ENCODE measurements at places on chromosomes 5 and 9. TPM values are rescaled to one million over a fixed set of nuclear protein-coding genes. Genes with fewer than 3 reads are reported as not detected.

- H3K27ac ChIP-seq = no peak overlapping the region
- no peak overlapping the region for H3K4me3 ChIP-seq
- no peaks in the 10 kb centered on the region for H3K27me3 ChIP-seq
- no peaks in the 10 kb centered on the region for H3K4me1 ChIP-seq
- no peaks in the 10 kb centered on the region for H3K36me3 ChIP-seq
These were observed 309.9 kb downstream of the MAT2B start for GRCh38 chr5:163815240-163815791.

DNA sequence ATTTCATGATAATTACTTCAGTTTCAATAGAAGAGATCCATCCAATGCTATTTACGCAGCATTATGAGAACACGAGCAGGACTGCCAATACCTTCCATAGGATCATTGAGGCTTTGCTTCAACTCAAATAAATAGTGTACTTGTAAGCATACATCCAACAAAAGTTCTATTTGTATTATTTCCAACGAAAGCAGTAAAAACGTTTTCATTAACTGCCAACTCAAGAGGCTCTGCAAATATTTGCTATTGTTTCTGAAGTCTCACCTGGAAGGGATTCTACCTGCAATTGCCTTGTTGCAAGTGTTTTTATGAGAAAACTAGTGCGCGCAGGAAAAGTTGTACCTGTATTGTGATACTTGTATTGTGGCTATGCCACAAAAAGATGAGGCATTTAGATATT, 11.0 kb upstream of the GNPDA1 start:
- no peaks in the 10 kb centered on the region for H3K36me3 ChIP-seq
- H3K4me3 ChIP-seq = no peak overlapping the region
- H3K4me1 ChIP-seq = peaks cover 11% of the 10 kb centered on the region
- DNase-seq = no peak
- no peak overlapping the region for H3K27ac ChIP-seq

DNA sequence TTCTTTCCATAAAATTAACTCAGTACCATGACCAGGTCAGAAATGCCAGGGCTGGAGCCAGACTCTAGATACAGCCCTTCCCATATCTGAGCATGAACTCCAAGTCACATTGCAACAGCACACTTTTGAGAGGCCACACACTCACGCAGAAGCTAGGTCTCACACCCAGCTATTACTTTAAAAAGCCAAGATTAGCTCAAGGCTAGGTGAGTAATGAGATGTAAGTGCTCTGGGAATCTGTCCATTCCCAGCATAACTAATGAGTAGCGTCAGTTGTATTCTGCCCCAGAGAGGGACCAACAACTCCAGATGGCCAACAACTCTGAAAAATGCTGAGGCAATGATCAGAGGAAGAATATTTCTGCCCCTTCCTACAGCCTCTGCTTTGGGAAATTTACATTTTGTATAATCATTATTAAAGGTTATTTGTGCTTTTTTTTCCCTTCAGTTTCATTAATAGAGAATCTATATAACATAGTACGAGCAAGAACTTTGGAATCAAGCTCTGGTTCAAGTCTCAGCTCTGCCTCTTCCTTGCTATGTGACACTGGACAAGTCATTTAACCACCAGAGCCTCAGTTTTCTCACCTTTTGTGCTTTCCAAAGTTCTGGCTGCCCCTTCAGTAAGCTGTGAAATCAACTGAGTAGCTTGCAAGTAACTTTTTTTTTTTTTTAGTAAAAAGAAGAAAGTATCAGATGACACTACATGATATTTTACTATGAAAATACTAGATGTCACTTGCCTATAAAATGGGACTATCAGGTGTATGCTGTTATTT, 118.3 kb downstream of the NR6A1 start:
- no peaks in the 10 kb centered on the region for H3K27me3 ChIP-seq
- no peak overlapping the region for H3K27ac ChIP-seq
- no peak for DNase-seq
- no peaks in the 10 kb centered on the region for H3K4me1 ChIP-seq

DNA sequence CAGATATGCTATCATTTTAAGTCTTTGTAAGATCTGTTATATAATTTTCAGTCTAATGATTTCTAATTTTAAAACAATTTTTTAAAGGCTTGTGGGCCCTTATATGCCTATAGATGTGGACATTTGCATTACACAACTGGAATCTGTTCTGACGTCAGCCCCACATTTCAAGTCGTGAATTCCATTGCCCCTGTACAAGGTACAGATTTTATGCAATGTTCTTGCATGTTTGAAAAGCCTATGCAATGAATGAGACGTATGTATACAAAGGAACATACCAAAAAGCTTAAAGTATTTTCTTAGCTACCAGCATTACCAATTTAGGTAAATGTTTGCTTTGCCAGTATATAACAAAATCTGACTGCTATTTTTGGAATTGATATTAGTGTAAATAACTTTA, 77.2 kb downstream of the ITGA1 start:
- no peaks in the 10 kb centered on the region for H3K27me3 ChIP-seq
- no peaks in the 10 kb centered on the region for H3K36me3 ChIP-seq
- H3K27ac ChIP-seq = no peak overlapping the region
- H3K4me3 ChIP-seq = no peak overlapping the region
- H3K4me1 ChIP-seq = no peaks in the 10 kb centered on the region
- DNase-seq = no peak

- no peaks in the 10 kb centered on the region for H3K27me3 ChIP-seq
- no peaks in the 10 kb centered on the region for H3K36me3 ChIP-seq
- no peaks in the 10 kb centered on the region for H3K4me1 ChIP-seq
These were observed 240.7 kb upstream of the DAPK1 start for GRCh38 chr9:87256973-87257372.

DNA sequence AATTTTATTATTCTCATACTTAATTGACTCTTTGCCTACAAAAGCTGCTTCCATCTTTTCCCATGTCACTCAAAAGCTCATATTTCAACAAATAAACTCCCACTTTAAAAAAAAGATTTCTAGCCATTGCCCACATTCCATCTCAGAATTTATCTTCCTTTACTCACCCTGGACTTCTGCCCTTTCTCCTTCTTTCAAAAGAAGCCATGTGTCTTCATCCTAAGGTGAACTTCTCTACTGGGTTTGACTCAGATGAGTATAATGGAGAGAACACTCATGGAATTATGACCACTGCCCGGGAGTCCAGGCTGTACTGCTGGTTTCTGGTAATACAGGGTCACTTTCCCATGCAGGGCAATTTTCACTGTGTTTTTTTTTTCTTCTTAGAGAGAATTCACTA, 548.5 kb upstream of the ZNF462 start:
- no peaks in the 10 kb centered on the region for H3K36me3 ChIP-seq
- H3K4me1 ChIP-seq = no peaks in the 10 kb centered on the region

DNA sequence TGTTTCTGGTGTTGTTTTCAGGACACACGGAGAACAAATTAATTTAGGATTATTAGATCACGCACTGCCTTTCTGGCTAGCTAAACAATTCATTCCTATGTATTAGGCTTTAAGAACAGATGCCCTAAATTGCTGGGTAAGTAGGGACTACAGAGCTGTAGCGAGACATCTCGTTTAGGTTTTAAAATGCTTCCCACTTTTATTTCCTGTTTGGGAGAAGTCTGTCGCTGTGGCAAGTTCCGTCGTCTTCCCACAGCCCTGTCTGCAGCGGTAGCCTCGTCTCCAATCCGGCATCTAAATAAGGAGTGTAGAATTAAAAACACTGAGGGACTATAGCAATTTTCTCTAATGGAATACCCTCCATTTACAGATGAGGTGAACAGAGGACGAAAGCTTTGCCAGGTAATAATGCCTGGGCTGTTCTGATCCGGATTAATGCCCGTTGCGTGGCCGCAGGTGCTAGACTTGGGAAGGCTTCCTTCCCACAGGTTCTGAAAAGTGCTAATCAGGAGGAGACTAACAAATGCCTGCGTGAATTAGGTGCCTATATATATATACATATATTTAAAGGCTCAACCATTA, 1.3 kb upstream of the TRIM36 start:
- peaks cover 11% of the 10 kb centered on the region for H3K4me1 ChIP-seq
- H3K4me3 ChIP-seq = peak overlapping the region; percentile 70
- H3K36me3 ChIP-seq = no peaks in the 10 kb centered on the region
- DNase-seq = no peak
- H3K27ac ChIP-seq = no peak overlapping the region
- H3K27me3 ChIP-seq = peaks cover 39% of the 10 kb centered on the region

DNA sequence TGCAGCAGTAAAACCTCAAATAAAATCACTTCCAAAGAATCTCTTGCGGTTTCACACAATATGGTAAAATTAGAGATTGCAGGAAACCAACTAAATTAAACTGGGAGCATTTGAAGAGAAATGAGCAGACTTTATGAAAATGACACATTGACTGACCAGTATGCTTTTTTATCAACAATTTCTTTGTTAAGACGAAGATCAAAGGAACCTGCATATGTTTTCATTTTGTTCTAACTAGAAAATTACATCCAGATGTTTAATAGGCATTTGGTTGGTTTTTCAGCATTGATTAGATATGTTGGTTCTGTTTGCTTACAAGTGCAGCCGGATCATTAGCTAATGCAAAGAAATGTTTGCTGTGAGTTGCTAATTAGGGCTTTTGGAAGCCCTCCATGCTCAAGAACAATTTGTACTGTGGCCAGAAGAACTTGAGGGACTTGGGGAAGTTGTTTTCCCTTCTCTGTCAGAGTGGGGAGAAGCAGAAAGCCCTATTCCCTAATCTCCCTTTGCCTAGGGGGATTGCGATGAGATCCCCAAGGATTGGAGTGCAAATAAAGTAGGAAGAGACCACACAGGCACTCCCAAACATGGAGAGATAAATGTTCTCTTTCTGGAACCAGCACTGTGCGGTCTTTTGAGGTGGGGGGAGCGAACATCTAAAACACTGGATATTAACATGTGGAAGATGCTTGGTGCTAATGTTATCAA, 4.5 kb upstream of the TLE1 start:
- no peak for DNase-seq
- H3K36me3 ChIP-seq = no peaks in the 10 kb centered on the region
- no peaks in the 10 kb centered on the region for H3K27me3 ChIP-seq
- H3K4me1 ChIP-seq = no peaks in the 10 kb centered on the region
- no peak overlapping the region for H3K27ac ChIP-seq

- H3K4me1 ChIP-seq = no peaks in the 10 kb centered on the region
- H3K27me3 ChIP-seq = peaks cover 25% of the 10 kb centered on the region
- DNase-seq = no peak
These were observed 10.9 kb downstream of the LHX2 start for GRCh38 chr9:124022201-124023121.

DNA sequence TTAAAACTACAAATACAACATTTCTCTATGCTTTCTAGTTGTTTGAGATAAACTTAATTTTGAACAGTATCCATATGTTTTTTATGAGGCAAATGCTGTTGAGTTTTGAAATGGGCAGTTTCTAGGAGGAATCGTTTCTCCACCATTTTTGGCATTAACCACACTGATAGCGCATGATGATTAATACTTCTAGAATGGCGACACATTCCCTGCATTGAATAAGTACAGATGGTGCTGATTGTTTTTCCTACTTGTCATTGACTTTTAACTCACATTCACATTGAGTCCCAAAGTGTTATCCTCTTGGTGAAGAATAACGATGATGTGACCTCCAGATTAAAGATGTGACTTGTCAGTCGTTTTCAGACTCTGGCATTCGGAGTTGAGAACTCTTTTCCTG, 6.5 kb upstream of the CCDC192 start:
- no peaks in the 10 kb centered on the region for H3K4me1 ChIP-seq
- no peaks in the 10 kb centered on the region for H3K27me3 ChIP-seq
- no peak overlapping the region for H3K4me3 ChIP-seq
- DNase-seq = no peak

DNA sequence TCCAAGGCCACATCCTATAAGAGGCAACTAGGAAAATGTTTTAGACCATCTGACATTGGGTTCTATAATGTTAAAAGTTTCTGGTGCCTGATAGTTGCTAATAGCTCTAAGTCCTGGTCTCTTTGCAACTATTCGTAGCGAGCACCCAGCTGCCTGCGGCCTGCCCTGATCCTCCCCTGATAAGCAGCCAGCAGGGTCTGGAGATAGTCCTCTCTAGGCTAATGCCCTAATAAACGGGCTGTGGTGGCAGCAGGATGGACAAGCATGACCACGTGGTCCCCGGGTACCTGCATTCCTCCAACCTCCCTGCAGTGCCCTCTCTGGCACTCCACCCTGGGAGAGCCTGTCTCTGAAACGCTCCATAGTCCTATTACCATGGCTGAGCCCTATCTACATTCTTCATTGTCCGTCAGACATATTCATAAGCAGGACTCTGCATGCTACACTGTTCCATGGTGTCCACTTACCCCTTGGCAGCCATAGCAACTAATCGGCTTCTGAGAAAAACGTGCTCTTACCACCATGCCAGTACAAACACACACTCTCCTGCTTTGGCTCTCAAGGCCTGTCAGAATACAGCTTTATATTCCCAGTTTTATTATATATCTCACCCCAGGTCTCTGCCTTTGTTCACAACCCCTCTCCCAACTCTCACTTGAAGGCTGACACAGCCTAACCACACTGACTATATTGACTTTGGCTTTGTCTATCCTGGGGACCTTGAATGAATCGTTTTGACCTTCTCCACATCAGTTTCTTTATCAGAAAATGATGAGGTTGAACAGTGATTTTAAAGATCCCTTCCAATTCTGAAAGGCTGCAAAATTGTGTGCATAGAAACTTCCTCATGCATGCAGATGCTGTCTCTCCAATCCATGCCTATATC, 49.9 kb upstream of the DAPK1 start:
- no peaks in the 10 kb centered on the region for H3K27me3 ChIP-seq
- DNase-seq = no peak
- no peaks in the 10 kb centered on the region for H3K36me3 ChIP-seq
- H3K27ac ChIP-seq = no peak overlapping the region
- no peaks in the 10 kb centered on the region for H3K4me1 ChIP-seq
- H3K4me3 ChIP-seq = no peak overlapping the region

GRCh38 chr9:135819905-135820304, 87.4 kb downstream of the CAMSAP1 start:
- H3K27me3 ChIP-seq = no peaks in the 10 kb centered on the region
- H3K4me1 ChIP-seq = no peaks in the 10 kb centered on the region
- no peak overlapping the region for H3K27ac ChIP-seq
- H3K4me3 ChIP-seq = no peak overlapping the region

The TNFAIP8 gene
- polyA plus RNA-seq = 261 TPM

The MLLT3 gene
- polyA plus RNA-seq = 62.6 TPM

The IL3 gene
- not detected for polyA plus RNA-seq

All from naive thymus-derived CD4-positive, alpha-beta T cell (primary cell).